ENCODE measurements at places on chromosomes 13 and 19.

- peak; percentile 84 for DNase-seq
Measured at GRCh38 chr13:46296115-46296822, 84.5 kb downstream of the LRRC63 start.

- no peak for DNase-seq
Measured at GRCh38 chr13:46949211-46949610, 52.4 kb upstream of the HTR2A start.

DNA sequence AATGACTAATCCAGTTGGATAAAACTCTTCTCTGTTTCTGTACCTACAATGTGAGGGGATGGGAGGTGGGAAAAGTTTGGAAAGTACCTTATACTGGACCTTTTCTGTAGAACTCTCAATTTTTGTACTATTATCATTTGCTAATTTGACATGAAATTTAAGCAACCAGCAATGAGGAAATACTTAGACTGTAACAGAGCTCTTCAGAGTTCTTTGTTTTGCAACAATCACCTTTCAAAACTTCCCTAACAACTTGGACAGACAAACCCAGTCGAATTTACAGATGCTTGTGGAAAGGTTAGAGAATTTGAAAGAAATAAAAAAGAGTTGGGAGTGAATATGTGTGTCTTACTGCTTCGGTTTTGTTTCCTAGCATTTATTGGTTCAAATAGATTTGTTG is 16.8 kb downstream of the KBTBD7 start:
- DNase-seq: no peak

DNA sequence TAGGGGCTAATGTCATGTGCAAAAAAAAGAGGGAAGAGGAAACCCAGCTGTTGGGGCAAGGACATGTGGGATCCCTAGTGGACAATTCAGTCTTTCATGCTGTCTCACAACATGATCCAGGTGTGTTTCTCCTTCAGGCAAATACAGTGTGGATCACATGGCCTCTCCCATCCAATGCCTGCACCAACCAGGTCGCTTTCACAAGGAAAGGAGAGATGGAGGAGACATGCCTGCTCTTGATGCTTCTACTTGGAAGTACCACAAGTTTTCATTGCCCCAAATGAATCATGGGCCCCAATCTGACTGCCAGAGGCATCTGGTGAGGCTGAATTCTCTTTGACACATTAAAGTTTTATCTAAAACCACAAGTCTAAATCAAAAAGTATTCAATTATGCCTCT is 82.1 kb downstream of the DLEU7 start:
- no peak for DNase-seq

DNA sequence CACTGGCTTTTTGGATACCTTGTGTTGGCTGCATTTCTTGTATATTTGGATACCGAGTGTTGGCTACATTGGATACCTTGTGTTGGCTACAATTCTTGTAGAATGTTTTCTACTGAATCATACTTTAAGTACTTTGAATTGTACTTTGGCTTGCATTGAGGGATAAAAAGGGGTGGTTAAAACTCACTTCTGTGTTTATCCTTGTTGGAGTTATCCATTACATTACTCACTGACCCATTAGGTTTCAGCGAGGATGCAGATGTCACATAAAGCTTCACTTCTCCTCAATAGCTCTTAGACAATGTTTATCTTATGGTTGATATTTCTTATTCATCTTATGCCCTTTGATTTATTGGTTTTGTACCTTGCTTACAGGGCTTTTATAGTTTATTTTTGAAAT is 43.1 kb downstream of the PDS5B start:
- DNase-seq: no peak

- DNase-seq: no peak
Measured at GRCh38 chr19:39190768-39191167, 6.0 kb upstream of the NCCRP1 start.

- no peak for DNase-seq
Measured at GRCh38 chr19:28445826-28446225, 767.1 kb downstream of the UQCRFS1 start.
